ENCODE measurements at places on chromosomes 2 and 18.

GRCh38 chr2:181275643-181276070 is 181.5 kb upstream of the ITGA4 start:
- H3K4me1 ChIP-seq: no peaks in the 10 kb centered on the region
- H3K4me3 ChIP-seq: no peak overlapping the region
- no peaks in the 10 kb centered on the region for H3K27me3 ChIP-seq

DNA sequence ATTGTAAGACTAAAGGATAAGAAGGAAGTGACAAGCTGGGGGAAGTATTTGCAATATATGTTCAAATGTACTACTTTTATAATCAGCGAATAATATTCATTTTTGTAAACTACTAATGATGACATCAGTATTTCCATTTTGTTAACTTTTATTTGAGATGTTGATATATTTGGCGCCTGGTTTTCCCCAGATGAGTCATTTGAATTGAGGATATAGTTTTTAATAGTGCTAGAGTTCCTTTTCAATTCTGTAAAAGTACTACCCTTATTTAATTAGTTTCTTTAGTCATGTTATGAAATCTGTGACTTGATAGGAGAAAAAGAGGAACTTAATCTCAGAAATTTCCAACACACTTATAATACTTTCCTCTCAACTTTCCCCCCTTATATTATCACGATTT is 495.3 kb downstream of the IRS1 start:
- no peak for DNase-seq
- H3K4me3 ChIP-seq: no peak overlapping the region
- no peaks in the 10 kb centered on the region for H3K4me1 ChIP-seq
- no peak overlapping the region for H3K27ac ChIP-seq

GRCh38 chr2:233433794-233434193 is 79.5 kb downstream of the DGKD start:
- H3K27ac ChIP-seq: no peak overlapping the region
- H3K4me3 ChIP-seq: no peak overlapping the region
- DNase-seq: no peak
- peaks cover 12% of the 10 kb centered on the region for H3K4me1 ChIP-seq

DNA sequence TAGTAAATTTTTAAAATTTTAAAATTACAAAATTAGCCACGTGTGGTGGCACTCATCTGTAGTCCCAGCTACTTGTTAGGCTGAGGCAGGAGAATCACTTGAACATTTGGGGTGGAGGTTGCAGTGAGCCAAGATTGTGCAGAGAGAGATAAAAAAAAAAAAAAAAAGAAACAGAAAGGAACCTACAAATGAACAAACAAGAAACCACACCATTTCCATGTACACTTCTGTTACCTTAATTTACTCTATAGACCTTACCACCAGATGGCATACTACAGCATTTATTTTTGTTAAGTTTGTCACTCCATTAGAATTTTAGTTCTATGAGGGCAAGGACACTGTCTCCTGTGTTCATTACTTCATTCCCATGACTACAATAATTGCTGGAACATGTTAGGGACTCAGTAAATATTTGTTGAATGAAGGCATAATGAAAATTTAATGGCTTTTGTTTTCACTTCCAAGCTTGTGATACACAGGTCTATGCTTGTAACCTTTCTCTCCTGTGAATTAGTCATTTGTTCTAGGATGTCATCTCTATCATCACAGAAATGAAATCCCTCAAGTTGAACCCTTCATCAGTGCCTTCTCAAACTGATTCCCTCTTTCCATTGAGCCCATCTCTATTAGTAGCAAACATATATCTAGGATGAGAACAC is 76.0 kb downstream of the ARHGAP15 start:
- H3K27ac ChIP-seq: peak overlapping the region; percentile 50
- H3K27me3 ChIP-seq: no peaks in the 10 kb centered on the region
- peak; percentile 55 for DNase-seq
- peaks cover 80% of the 10 kb centered on the region for H3K36me3 ChIP-seq
- no peak overlapping the region for H3K4me3 ChIP-seq

DNA sequence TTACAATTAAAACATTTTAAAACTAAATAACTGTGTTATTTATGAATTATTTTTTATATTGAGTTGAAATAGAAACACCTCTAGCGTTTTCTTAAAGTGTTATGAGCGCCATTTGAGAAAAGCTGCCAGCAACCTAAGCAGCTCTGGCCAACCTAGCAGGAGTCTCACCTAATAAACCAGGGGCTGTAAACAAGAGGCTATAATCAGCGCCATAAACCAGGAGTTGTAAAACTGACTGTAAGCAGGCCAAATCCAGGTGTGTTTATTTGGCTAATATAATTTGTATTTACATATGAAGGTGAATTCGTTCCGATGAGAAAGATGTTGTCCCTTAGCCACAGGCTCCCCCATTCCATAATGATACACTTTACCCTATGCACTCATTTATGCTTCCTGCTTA is 34.7 kb downstream of the LRRTM1 start:
- H3K27me3 ChIP-seq: no peaks in the 10 kb centered on the region
- H3K36me3 ChIP-seq: no peaks in the 10 kb centered on the region
- H3K27ac ChIP-seq: no peak overlapping the region

DNA sequence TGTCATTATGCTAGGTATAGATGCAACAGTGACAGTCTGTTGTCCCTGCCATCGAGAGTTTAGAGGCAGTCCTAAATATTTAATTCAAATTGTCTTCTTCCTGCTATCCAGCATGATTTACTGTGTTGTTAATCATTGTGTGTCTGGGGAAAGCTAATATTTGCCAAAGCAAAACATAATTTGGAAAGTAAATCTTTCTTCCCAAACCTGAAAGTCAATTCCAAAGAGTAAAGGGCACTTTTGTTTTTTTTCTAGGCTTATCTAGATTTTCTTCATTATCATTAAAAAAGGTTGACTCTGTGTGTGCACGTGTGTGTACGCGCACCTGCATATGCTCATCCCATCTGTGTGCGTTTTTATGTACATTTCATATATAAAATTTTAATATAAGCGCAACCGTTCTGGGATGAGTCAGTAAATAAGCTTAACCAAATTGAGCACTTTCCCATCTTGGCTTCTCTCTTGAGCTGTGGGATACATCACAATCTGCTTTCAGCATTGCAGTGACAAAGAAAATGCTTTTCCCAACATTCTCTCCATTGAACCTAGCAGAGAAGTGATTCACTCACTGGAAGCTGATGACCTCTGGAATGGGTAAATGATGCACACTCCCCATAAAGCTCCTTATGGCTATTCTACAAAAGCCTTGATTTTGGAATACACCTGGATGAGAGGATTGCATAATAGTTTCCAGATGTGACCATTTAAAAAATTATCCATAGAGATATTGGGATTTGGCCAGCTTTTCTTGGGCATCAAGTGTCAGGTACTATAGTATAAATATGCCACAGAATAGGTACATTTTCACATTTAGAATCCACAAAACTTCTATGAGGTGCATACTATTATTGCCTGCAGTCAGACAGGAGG is 488.4 kb downstream of the ADCYAP1 start:
- H3K36me3 ChIP-seq: no peaks in the 10 kb centered on the region
- H3K27ac ChIP-seq: no peak overlapping the region
- no peak overlapping the region for H3K4me3 ChIP-seq
- H3K4me1 ChIP-seq: no peaks in the 10 kb centered on the region

DNA sequence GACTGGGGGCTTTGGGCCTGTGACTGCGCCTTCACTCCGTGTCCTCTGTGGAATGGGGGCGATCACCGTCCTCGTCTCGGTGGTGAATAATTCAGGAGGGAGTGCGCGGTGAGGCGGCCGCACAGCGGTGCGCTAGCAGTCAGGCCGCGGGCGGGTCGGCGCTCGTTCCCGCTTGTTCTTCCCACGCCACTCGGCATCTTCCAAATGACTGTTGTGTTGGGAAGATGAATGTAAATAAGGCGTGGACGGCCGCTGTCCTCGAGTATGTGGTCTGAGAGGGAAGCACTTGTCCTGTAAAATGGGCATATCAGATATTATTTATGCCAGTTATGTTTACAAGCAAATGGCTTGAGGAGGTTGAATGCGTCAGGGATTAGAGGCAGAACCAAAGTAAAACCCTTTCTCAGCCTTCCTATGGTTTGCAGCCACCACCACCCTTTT is 608 bp upstream of the VPS4B start:
- H3K4me1 ChIP-seq: peaks cover 21% of the 10 kb centered on the region
- peak overlapping the region; percentile 93 for H3K27ac ChIP-seq

GRCh38 chr2:239470151-239470900 is 69.5 kb upstream of the HDAC4 start:
- H3K27me3 ChIP-seq: no peaks in the 10 kb centered on the region
- H3K27ac ChIP-seq: no peak overlapping the region
- no peaks in the 10 kb centered on the region for H3K4me1 ChIP-seq
- no peak for DNase-seq
- H3K36me3 ChIP-seq: no peaks in the 10 kb centered on the region
- no peak overlapping the region for H3K4me3 ChIP-seq

- DNase-seq: no peak
- H3K27me3 ChIP-seq: no peaks in the 10 kb centered on the region
- no peak overlapping the region for H3K4me3 ChIP-seq
- no peak overlapping the region for H3K27ac ChIP-seq
Measured at GRCh38 chr18:57269756-57270155, 82.6 kb upstream of the ST8SIA3 start.

- H3K4me3 ChIP-seq: no peak overlapping the region
- no peaks in the 10 kb centered on the region for H3K4me1 ChIP-seq
- no peak for DNase-seq
- H3K36me3 ChIP-seq: peaks cover 28% of the 10 kb centered on the region
Measured at GRCh38 chr2:58089081-58089480, 42.5 kb downstream of the VRK2 start.

- DNase-seq: no peak
- H3K4me1 ChIP-seq: no peaks in the 10 kb centered on the region
- no peak overlapping the region for H3K27ac ChIP-seq
- H3K27me3 ChIP-seq: no peaks in the 10 kb centered on the region
- H3K36me3 ChIP-seq: no peaks in the 10 kb centered on the region
- H3K4me3 ChIP-seq: no peak overlapping the region
Measured at GRCh38 chr2:222518570-222519381, 94.4 kb downstream of the SGPP2 start.

DNA sequence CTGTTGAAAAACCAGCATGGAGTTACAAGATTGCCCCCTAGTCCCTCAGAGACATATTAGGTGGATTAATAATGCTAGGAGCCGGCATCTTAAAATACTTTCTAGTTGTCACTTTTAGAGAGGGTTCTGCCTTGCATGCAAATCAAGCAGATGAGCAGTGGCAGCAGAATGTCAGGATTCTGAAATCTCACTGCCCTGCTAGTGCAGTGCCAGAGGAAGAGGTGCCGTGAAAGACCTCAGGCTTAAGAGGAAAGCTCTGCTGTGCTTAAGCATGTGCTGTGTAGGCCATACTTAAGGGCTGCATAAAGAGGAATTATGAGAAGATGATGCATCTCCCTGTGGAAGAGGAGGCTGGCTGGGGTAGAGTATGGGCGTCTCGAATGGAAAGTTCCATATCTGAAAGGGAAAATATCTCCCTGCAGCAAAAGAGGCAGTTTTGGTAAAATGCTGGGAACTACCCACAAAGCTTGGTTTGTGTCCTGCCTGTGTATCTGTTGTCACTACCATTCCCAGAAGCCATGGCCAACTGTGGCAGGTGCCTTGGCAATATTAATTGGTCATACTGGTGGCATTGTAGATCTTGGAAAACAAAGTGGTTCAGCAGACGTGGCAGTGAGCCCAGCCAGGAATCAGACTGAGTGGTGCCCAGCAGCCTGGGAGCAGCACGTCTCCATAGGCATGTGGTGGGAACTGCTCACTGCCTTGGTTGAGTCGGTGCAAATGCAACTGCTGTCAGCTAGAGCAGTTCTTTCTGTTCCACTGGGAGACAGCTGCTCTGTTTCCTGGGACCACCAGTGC is 131.9 kb downstream of the EVA1A start:
- H3K4me3 ChIP-seq: no peak overlapping the region
- H3K36me3 ChIP-seq: no peaks in the 10 kb centered on the region
- DNase-seq: no peak
- peaks cover 55% of the 10 kb centered on the region for H3K4me1 ChIP-seq
- H3K27me3 ChIP-seq: no peaks in the 10 kb centered on the region
- peak overlapping the region; percentile 61 for H3K27ac ChIP-seq

- no peak overlapping the region for H3K4me3 ChIP-seq
- no peaks in the 10 kb centered on the region for H3K36me3 ChIP-seq
- no peak overlapping the region for H3K27ac ChIP-seq
Measured at GRCh38 chr2:30408961-30409387, 38.1 kb upstream of the LCLAT1 start.

DNA sequence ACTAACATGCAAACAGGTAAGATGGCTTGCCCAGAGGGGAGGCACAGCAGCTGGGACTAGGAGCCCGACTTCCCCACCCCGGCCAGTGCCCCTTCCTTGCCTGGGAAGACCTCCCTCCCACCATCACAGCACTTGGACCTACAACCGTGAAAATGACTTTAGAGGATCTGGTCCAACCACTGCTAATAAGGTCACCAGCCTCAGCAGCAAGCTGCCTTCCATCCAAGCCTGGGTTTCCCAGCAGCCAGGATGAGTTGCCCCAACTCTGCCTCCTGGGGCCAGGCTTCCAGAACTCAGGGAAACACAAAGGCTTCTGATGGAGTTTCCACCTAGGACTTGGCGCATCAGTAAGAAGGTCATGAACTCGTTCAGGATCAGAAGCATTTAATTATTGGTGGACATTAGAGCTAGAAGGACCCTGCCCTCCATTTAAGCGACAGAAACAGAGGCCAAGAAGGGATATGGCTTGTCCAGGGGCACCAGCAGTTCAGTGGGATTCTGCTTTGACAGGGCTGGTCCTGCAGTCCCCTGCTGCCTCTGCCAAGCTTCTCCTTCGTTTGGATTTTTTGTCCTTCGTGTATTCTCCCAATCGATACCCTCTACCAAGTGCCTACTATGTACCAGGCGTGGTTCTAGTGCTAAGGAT is 403.0 kb upstream of the ID2 start:
- DNase-seq: no peak
- H3K36me3 ChIP-seq: no peaks in the 10 kb centered on the region
- H3K4me3 ChIP-seq: no peak overlapping the region
- H3K27ac ChIP-seq: no peak overlapping the region
- H3K4me1 ChIP-seq: no peaks in the 10 kb centered on the region

DNA sequence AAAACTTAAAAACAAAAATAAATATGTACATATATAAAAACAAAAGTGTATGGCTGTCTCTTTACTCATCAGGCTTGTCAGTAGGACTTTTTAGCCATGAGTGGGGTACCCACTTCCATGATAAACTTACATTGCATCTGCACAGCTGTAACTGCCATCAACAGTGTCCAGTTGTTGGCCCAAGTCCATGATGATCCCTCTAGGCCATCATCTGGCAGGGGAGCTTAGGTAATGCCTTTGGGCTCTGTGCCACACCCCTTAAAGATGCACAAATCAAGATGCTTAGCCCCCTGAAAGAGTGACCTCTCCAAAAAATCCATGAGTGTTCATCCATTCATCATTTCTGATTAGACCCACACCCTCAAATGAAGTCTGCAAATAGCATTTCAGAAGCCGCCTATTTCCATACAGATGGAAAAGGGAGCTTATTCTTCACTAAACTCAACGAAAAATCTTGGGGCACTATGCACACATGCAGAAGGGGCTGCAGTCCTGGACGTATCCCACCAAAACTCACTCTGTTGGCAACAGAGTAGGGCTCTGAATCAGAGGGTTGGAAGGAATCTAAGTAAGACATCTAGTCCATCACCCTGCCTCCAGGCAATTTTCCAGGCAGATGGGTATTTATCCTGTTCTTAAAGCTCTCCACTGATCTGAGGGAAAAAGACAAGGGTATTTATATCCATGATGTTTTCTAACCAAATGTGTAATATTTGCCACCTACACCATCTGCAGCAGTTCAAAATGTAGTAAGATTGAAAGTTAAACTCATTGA is 691.0 kb downstream of the ZEB2 start:
- H3K36me3 ChIP-seq: no peaks in the 10 kb centered on the region
- H3K27me3 ChIP-seq: no peaks in the 10 kb centered on the region
- no peak for DNase-seq
- H3K4me1 ChIP-seq: no peaks in the 10 kb centered on the region
- no peak overlapping the region for H3K27ac ChIP-seq
- no peak overlapping the region for H3K4me3 ChIP-seq

Measured in B cell (primary cell).